ENCODE measurements at places on chromosomes 2 and 18. TPM values are rescaled to one million over a fixed set of nuclear protein-coding genes. Genes with fewer than 3 reads are reported as not detected.

Gene SLC5A7
- not detected for total RNA-seq

Gene LYPD1
- total RNA-seq: 256 TPM

Gene ITPRIPL1
- total RNA-seq: 0.75 TPM

Gene UGT1A6
- not detected for total RNA-seq

Gene AGAP1
- 6.2 TPM for total RNA-seq

Gene SOCS6
- total RNA-seq: 37.2 TPM

Gene IHH
- total RNA-seq: under 0.01 TPM

Gene UGT1A4
- total RNA-seq: not detected

Gene DCAF17
- 17.5 TPM for total RNA-seq

Gene RAB6C
- total RNA-seq: not detected

Gene DCC
- total RNA-seq: not detected

Gene SCLY
- 11.7 TPM for total RNA-seq

Gene GAD1
- total RNA-seq: 0.23 TPM

Gene VAMP5
- 97.5 TPM for total RNA-seq

Gene POTEC
- not detected for total RNA-seq

Gene ATP6V1C2
- total RNA-seq: not detected

Gene ACTG2
- total RNA-seq: 0.35 TPM

Gene SPTBN1
- total RNA-seq: 425 TPM

Gene EFHD1
- total RNA-seq: 0.23 TPM

Gene REG3G
- total RNA-seq: not detected

Gene UGT1A3
- total RNA-seq: not detected

Gene MRPL19
- 14.4 TPM for total RNA-seq

Gene SMYD5
- total RNA-seq: 15.0 TPM

Gene LAMA1
- total RNA-seq: 82.3 TPM

Gene CRYGC
- total RNA-seq: not detected

Gene PPP1CB
- total RNA-seq: 119 TPM

Gene EGR4
- total RNA-seq: not detected

Gene LMAN2L
- 24.4 TPM for total RNA-seq

Gene RMDN2
- total RNA-seq: 3.8 TPM

Gene VPS54
- total RNA-seq: 13.2 TPM

Gene DYSF
- total RNA-seq: 2.5 TPM

Gene ADAM23
- 2.4 TPM for total RNA-seq

Gene FRZB
- total RNA-seq: not detected

Gene TNFRSF11A
- total RNA-seq: 0.68 TPM

Gene CD207
- not detected for total RNA-seq

Gene LHCGR
- not detected for total RNA-seq

Gene ACVR1
- total RNA-seq: 12.9 TPM

Gene DNAH7
- total RNA-seq: 0.53 TPM

Gene ALPP
- not detected for total RNA-seq

Gene CROCC2
- total RNA-seq: 0.12 TPM

Gene GDF7
- under 0.01 TPM for total RNA-seq

Gene INSIG2
- 13.9 TPM for total RNA-seq

Gene MC2R
- total RNA-seq: not detected

Gene TMEM247
- not detected for total RNA-seq

Gene CCDC74B
- total RNA-seq: 9.6 TPM

Gene IL1A
- total RNA-seq: not detected

Gene UGT1A5
- total RNA-seq: not detected

Gene PSME4
- 6.4 TPM for total RNA-seq

Gene ELOA2
- total RNA-seq: not detected

Gene ADCY3
- total RNA-seq: 137 TPM

Gene DNER
- 0.60 TPM for total RNA-seq

Gene TMEM182
- total RNA-seq: 0.94 TPM

Gene MERTK
- 0.90 TPM for total RNA-seq

Gene UGT1A8
- 0.08 TPM for total RNA-seq

Gene RANBP2
- total RNA-seq: 44.3 TPM

Gene MYO1B
- total RNA-seq: 88.9 TPM

Gene CD28
- total RNA-seq: not detected

Gene SP140
- total RNA-seq: not detected

Gene NEB
- 0.94 TPM for total RNA-seq

Gene CXCR1
- total RNA-seq: not detected
